ENCODE measurements at places on chromosomes 5 and 9.

DNA sequence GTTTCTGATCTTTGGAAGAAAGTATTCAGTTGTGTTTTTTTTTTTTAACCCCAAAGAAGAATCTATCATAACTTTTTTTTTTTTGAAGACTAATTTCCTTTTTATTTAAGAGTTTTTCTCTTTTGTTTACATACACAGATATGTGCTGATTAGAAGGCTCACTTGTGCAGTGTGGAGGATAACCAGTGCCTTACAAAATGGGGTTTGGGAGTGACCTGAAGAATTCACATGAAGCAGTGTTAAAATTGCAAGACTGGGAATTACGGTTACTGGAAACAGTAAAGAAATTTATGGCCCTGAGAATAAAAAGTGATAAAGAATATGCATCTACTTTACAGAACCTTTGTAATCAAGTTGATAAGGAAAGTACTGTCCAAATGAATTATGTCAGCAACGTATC lies 50.3 kb downstream of the FER start:
- DNase-seq: no peak

DNA sequence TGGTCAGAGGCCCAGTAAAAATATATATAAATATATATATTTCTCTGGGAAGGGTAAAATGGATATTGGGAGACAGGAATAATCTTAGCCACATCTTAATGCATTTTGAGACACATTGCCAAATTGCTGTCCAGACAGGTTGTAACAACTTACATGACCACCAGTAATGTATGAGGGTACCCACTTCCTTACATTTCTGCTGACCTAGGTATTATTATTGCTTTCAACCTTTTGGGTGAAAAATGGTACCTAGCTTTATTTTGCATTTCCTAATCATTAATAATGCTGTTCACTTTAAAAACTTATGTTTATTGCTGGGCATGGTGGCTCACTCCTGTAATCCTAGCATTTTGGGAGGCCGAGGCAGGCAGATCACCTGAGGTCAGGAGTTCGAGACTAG lies 61.5 kb downstream of the MEGF10 start:
- no peak for DNase-seq

- no peak for DNase-seq
These were observed 195.7 kb downstream of the AOPEP start for GRCh38 chr9:94922098-94922607.

DNA sequence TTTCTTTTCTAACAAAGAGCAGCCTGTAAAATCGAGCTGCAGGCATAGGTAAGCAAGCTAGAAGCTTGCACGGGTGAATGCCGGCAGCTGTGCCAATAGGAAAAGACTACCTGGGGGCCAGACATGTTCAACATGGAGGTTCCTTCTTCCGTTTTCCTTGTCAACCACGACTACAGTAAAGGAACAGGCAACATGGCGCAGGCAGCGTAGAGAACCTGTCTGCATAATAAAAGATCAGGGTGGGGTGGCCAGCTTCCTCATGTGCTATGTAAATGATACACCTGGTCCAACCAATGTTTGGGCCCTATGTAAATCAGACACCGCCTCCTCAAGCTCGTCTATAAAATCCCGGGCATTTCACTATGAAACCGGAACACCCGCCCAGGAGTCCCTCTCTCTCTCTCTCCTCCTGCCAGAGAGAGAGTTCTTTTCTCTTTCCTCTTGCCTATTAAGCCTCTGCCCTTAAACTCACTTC lies 103.8 kb upstream of the LIFR start:
- DNase-seq: peak; percentile 98

- no peak for DNase-seq
These were observed 46.6 kb upstream of the NEURL1B start for GRCh38 chr5:172594431-172594830.

- no peak for DNase-seq
These were observed 2.3 kb downstream of the UHRF2 start for GRCh38 chr9:6415266-6415665.

GRCh38 chr9:37820142-37820541 lies 19.5 kb downstream of the DCAF10 start:
- DNase-seq: no peak

GRCh38 chr5:160134332-160134731 lies 15.1 kb upstream of the PWWP2A start:
- DNase-seq: no peak

GRCh38 chr5:69295088-69295754 lies 37.4 kb downstream of the CCDC125 start:
- no peak for DNase-seq

- DNase-seq: no peak
These were observed 3.6 kb downstream of the SMC5 start for GRCh38 chr9:70262366-70262765.

DNA sequence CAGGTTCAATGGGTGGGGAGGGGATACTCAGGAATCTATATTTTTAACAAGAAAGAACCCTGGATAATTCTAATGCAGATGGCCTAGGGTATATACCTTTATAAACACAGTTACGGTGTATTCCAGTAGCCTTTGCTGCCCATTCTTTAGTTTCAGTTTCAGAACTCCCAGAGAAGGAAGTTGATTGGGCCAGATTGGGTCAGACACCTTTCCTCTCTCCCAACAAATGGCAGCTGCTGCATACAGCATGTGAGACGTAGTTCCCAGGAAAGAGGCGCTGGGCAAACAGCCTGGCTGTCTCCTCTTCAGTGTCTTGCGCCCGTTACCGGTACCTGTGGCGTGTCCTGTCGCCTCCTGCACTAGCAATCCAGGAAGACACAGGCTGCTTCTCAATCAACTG lies 20.4 kb downstream of the ACO1 start:
- DNase-seq: no peak

DNA sequence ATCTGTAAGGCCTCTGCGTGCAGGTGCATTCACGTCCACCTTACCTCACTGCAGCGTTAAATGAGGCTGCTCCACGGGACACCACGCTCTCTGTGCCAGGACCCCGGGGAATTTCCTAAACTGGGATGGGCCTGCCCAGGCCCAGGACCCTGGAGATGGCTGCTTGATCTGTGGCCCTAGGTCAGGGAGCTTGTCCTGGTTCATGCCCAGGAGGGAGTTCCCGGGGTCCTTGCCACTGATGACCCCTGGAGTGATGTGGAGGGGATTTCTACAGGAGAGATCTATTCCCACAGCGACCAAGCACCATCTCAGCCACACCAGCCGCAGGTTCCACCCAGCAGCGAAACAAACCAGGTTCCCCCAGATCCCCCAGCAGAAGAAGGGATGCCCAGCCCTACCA lies 3.5 kb downstream of the OR2V1 start:
- DNase-seq: no peak

- no peak for DNase-seq
These were observed 62.0 kb upstream of the GGTA1 start for GRCh38 chr9:121561385-121562222.

GRCh38 chr5:56818450-56819037 lies 3.2 kb downstream of the MAP3K1 start:
- DNase-seq: no peak

- no peak for DNase-seq
These were observed 137.2 kb downstream of the CAVIN4 start for GRCh38 chr9:100715100-100715380.

DNA sequence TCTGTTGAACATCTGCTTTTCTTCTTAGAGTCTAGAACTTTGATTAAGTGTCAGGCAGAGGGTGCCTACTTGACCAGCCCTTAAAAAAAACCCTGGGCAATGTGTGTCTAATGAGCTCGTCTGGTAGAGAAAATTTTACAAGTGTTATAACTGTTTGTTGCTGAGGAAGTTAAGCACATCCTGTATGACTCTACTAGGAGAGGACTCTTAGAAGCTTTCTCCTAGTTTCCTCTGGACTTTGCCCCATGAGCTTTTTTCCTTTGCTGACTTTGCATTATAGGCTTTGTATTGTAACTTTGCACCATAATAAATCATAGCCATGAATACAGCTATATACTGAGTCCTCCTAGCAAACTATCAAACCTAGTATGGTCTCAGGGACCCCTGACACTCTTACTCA lies 39.4 kb downstream of the GNG10 start:
- DNase-seq: no peak

DNA sequence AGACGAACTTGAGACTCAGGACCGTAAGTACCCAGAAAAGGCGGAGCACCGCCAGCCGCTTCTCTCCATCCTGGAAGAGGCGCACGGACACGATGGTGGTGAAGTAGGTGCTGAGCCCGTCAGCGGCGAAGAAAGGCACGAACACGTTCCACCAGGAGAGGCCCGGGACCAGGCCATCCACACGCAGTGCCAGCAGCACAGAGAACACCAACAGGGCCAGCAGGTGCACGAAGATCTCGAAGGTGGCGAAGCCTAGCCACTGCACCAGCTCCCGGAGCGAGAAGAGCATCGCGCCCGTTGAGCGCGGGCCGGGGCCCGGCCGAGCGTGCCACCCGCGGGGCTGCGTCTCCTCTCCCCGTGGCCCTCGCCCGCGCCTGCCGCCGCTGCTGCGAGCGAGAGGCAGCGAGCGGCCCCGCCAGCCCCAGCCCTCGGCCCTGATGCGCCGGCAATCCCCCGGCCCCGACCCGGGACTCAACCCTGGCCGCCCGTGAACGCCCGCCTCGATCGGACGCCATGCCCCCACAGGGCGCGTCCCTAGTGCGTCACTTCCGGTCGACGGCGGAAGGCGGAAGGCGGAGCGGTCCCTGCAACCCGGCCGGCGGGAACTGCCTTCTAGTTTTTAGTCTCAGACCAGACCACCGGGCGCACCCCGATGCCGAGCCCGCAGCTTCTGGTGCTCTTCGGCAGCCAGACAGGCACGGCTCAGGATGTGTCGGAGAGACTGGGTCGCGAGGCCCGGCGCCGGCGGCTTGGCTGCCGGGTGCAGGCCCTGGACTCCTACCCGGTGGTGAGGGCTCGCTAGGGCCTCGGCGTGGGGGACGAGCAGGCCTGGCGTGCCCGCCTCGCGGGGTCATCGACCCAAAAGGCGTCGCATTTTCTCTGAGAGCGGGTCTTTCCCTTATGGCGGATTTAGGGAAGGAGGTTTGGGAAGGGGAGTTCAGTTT lies at the start of the genes NDOR1 and TMEM203:
Gene NDOR1 (plus strand): TSS at position 575 of the 944 bp plus-strand sequence. CDS start 78 bp downstream, at position 653.
Gene TMEM203 (minus strand): TSS at position 523 of the 944 bp plus-strand sequence. CDS start 234 bp downstream, at position 289.
- peak; percentile 90 for DNase-seq

GRCh38 chr5:142959683-142960657 lies 189.8 kb downstream of the ARHGAP26 start:
- no peak for DNase-seq

DNA sequence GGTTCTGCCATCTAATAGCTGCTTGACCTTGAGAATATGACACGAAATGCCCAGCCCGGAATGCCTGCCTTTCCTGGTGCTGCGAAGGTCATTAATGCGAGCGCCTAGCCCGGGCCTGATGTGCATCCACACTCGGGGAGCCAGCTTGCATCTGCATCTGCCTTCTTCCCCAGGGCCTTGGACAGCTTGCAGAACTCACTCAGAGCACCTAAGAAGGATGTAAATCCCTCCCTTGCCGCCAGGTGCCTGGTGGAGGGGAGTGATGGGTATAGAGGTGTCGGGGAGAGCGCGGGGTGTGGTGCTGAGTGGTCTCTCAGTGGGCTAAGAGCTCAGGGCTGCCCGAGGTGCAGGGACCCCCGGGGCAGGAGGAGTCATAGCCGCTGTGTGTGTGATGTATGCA lies 127.2 kb downstream of the MRPL36 start:
- no peak for DNase-seq

GRCh38 chr5:159097784-159098602 lies 1.7 kb downstream of the EBF1 start:
- no peak for DNase-seq

GRCh38 chr9:111037708-111038330 lies 451 bp downstream of the LPAR1 start:
- DNase-seq: peak; percentile 5

DNA sequence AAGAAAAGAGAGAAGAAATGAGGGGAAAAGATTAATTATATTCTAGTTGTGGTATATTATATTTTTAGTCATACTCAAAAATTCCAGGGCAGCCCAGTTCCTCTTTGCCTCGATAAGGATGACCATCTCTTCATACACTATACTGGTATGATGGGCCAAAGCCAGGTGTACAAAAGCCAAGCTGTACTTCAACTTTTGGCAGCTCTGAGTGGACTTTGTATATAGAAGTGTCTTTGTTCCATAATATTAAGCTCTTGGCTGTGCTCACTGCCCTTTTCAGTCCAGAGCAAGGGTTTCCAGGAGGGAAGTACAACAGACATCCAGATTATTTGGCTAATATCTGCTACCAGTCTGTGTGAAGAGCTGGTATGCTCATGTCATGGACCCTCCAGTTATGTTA lies 934.3 kb upstream of the CDH10 start:
- no peak for DNase-seq

GRCh38 chr5:31470608-31471007 lies 61.3 kb downstream of the DROSHA start:
- no peak for DNase-seq

- DNase-seq: no peak
These were observed 33.5 kb downstream of the NAIF1 start for GRCh38 chr9:128033609-128034008.

DNA sequence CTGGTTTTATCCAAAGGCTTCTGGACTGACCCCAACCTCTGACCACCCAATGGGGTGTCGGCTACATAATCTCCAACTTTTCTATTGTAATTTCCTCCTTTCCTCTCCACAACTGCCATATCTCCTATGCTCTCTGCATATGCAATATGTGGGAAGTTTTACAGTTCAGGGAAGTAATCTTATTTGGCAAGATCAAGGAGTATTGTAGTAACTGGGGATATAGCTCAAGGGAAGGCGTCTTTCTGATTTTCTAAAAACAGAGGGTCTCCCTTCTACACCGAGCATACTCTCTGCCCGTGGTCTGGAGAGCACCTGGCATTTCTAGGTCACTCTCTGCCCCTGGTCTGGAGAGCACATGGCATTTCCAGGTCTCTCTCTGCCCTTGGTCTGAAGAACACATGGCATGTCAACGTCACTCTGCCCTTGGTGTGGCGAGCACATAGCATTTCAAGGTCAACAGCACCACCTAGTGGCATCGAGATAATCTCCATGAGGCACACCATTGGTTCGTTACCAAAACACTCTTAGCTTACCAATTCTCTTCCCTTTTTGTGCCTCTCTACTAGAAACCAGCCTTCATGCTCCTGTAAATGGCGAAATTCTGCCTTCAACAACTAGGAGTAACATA lies 616.4 kb upstream of the NUDT12 start:
- peak; percentile 0 for DNase-seq

- DNase-seq: no peak
These were observed 76.8 kb downstream of the PRLR start for GRCh38 chr5:35153375-35153932.

GRCh38 chr5:119274030-119274766 lies 81.6 kb upstream of the TNFAIP8 start:
- DNase-seq: no peak

DNA sequence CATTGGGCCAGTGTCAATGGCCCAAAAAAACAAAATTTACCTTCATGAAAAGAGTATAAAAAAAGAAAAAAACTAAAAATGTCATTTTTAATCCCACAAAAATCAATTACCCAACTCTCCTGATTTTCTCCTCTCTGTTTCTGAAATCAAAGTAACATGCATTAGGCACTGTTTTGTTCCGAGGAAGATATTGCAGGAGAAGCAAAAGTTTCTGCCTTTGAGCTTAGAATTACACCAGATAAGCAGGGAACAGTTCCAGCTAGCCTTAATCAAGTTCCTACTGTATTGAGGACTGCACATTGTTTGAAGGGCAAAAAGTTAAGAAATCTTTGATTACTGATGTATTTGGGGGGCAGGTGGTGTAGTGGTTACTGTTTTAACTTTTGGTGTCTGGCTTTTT lies 1.1 kb upstream of the PRKAA1 start:
- peak; percentile 16 for DNase-seq
